ENCODE measurements at places on chromosomes 5 and 9.
A peak's percentile ranks its signal among the peaks of the same experiment; 100 is the strongest.

- no peak for DNase-seq
These were observed 65.0 kb downstream of the FBXL7 start for GRCh38 chr5:15564957-15565356.

DNA sequence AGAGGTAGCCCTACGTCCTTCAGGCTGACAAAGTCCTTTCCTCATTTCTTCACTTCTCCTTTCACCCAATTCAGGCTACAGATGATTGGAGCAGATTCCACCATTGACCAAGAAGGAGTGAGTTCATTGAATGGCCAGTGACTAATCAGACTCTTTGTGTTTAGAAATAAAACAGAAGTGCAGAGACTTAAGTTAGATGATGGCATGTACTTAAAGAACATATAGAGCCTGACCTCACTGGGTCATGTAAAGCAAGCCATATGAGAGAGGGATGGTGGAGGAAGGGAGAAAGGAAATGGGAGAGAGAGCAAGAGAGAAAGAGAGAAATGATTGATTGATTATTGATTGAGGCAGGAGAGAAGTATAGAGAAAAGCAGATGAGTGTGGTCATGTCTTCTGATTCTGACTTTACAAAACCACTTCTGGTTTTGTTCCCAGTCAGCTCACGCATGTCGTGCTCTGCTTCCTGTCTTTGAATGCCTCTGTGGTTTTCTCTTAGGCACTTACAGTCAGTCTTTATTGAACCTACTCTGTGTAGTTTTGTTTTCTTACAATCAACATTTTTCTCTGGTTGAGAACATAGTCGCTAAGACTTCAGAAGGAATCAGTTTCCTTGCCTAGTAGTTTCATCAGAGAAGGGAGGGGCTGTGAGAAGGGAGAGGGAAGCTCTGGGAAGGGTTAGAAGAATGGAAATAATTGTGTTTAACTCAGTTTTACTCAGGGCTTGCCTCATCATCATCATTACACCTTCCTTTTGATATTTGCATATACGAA, 149.2 kb upstream of the KLF9 start:
- peak; percentile 42 for DNase-seq

GRCh38 chr5:168307022-168307421, 15.6 kb downstream of the WWC1 start:
- DNase-seq = no peak

DNA sequence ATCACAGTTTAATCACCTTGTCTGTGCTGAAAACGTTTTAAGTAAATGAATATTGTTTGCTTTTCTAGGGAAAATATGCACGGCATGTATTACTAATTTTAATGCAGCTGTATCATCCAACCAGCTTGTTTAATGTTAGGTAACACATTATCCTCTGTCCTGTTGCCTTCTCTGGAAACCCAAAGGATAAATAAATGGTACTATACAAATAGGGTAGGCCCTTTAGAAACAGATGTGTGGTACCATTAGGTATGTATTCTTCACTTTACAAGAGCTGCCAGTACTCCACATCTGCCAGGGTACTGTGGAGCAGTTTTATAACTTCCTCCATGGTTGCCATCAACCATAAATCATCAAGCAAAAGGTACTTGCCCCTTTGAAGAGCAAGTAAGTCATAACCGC, 42.9 kb downstream of the FAF2 start:
- DNase-seq = no peak

DNA sequence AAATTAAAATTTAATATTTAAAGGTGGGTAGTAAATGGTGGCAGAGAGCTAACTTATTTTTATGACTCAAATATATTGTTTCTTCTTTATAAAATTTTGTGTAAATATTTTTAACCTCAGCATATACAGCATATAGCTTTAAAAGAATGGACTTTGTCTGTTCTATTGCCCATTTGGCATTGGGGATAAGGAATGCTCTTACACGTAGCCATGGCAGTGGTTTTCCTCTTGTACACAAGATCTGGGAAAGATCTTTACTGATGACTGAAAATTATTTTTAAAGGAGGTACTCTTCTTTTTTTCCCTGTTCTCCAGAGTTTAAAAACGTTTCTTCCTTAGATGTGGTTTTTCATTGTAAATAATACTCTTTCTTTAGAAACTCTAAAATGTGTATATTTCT, 75.0 kb downstream of the PBX3 start:
- DNase-seq = no peak

- no peak for DNase-seq
These were observed 47.1 kb upstream of the SH3GL2 start for GRCh38 chr9:17531642-17532254.

- DNase-seq = no peak
These were observed 90.0 kb downstream of the STK10 start for GRCh38 chr5:172098046-172098445.

DNA sequence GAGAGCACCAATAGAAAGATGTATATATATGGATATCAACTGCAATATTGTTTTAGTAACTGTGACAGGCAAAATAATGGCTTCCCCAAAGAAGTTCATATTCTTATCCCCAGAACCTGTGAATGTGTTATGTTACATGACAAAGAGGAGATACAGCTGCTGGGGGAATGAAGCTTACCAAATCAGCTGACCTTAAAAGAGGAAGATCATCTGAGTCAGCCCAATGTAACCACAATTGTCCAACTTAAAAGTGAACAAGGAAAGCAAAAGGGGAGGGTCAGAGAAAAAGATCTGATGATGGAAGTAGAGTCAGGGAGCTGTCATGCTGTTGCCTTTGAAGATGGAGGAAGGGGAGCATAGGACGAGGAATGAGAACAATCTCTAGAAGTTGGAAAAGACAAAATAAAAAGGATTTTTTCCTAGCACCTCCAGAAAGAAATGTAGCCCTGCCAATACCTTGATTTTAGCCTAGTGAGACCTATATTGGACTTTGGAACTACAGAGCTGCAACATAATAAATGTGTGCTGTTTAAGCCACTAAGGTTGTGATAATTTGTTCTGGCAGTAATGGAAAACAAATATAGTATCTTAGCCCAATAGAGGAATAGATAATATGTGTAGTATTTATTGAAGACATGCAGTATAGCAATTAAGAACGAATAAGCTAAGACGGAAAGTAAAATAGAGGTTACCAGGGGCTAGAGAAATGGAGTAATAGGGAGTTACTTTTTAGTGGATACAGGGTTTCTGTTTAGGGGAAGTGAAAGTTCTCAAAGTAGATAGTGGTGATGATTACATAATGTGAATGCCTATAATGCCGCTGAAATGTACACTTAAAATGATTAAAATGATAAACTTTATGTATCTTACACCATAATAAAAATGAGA, 115.9 kb downstream of the PIK3R1 start:
- no peak for DNase-seq

Measured in T-cell (primary cell).